ENCODE measurements at places on chromosomes 11 and 22. TPM values are rescaled to one million over a fixed set of nuclear protein-coding genes. Genes with fewer than 3 reads are reported as not detected.
A peak's percentile ranks its signal among the peaks of the same experiment; 100 is the strongest.

DNA sequence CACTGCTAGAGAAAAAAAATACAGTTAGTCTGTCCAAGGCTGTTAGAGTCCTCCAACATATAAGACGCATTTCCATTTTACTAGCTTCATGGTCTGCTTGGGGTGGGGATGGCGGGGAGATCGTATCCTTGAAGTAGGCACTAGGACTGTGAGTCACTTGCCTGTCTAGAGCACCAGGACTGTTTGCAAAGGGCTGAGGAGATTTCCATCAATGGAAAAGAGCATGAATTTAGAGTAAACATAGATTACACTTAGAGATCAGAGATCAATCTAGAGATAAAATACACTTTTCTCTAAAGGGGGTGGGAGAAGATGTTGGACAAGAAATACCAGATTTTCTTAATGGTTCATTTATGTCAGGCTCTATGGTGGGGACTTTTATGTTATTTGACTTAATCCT is 1.7 kb upstream of the MS4A7 start:
- no peak for DNase-seq
- no peaks in the 10 kb centered on the region for H3K27me3 ChIP-seq
- peaks cover 11% of the 10 kb centered on the region for H3K36me3 ChIP-seq
- H3K4me1 ChIP-seq, result peaks cover 95% of the 10 kb centered on the region

The MOGAT2 gene
- 0.22 TPM for total RNA-seq

The GRAMD1B gene
- 12.4 TPM for total RNA-seq

GRCh38 chr11:76671237-76671592 is 668 bp upstream of the LRRC32 start:
- H3K4me3 ChIP-seq, result peak overlapping the region; percentile 79
- peaks cover 24% of the 10 kb centered on the region for H3K27me3 ChIP-seq
- peaks cover 89% of the 10 kb centered on the region for H3K4me1 ChIP-seq
- peaks cover 4% of the 10 kb centered on the region for H3K36me3 ChIP-seq

Data from activated B cell treated with CpG ODN at 0.5 μM for 24 hours (primary cell).